ENCODE measurements at places on chromosomes 7 and 10.

DNA sequence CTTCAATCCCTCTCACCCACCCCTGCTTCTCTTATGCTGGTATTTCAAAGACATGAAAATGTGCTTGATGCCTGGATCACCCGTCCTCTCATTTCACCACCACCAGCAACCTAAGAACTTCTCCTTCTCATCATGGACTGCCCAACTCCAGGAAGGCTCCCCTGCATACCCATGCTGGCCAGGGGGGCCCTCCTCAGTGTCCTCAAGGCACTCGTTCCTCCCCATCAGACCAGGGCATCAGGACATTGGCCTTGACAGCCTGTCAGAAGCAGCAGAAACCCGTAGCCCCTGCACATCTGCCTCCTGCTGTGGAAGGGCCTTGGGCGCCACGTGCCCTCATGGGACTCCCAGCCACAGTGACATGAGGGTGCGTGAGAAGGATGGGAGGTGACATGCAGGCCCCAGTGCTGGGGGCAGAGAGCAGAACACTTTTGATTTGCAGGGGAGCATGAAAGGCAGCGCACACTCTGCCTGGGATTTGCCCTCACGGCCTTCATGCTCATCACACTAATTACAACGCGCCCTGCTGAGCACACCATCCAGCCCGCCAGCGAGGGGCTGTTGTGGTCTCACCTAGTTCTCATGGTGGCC lies 1.9 kb upstream of the HSPA12A start:
- DNase-seq = peak; percentile 23

- no peak for DNase-seq
Measured at GRCh38 chr7:13593854-13594253, 395.6 kb downstream of the ETV1 start.

GRCh38 chr7:51918581-51918980 lies 602.0 kb upstream of the COBL start:
- DNase-seq = no peak

- no peak for DNase-seq
Measured at GRCh38 chr10:123766012-123766411, 99.9 kb downstream of the GPR26 start.

- DNase-seq = no peak
Measured at GRCh38 chr10:89144836-89145235, 62.3 kb downstream of the CH25H start.

DNA sequence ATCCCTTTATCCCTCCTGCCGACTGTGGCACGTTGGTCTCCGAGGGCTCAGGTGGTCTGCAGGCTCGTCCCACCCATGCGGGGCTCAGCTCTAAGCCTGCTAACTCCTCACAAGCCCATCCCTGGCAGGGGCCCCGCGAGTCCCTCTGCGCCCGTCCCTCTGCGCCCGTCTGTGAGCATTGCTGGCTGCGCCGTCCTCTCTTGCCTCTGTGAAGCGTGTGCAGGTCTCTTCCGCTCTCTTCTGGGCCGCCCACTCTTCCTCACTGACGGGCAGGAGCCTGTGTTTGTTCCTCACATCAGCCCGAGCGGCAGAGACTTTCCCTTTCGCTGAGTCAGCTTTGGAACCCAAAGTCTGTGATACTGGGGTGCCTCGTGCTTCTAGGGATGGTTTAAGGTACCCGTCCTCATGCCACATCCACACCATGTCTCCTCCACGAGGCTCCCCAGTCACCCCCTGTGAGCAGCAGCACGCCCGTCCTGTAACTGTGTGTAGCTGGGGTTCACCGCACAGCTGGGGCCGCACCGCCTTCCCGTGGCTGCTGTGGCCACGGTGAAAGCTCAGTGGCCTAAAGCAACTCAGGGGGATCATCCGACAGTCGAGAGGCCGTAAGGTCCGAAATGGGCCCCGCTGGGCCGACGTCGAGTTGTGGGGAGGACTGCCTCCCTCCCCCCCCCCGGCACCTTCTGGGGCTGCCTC lies 35.5 kb downstream of the ADGRA1 start:
- DNase-seq = no peak

DNA sequence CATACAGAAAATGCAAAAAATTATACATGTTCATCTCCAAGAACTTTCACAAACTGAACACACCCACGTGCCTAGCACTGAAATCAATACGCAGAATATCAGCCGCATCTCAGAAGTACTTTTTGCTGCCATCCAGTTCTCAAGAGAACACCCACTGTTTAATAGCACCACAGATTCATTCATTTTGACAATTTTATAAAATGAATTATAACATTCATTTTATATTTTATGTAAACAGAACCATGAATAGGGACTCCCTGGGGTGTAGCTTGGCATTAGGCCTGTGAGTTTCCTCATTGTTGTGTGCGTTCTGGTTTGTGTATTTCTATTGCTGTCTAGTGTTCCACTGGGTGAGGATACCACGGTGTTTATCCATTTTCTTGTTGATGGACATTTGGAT lies 77.3 kb upstream of the PIP4K2A start:
- DNase-seq = no peak

- peak; percentile 75 for DNase-seq
Measured at GRCh38 chr7:80392229-80393169, 119.4 kb downstream of the GNAT3 start.

Measured in DMS53 (cell line).